ENCODE measurements at places on chromosomes 1 and 21. TPM values are rescaled to one million over a fixed set of nuclear protein-coding genes. Genes with fewer than 3 reads are reported as not detected.

Gene CR1
- not detected for total RNA-seq

Gene OR6N1
- total RNA-seq: not detected

Gene GPR137B
- 8.5 TPM for total RNA-seq

Gene AGO4
- 19.0 TPM for total RNA-seq

Gene OR2L13
- not detected for total RNA-seq

Gene TDRD5
- not detected for total RNA-seq

Gene SLC45A3
- 14.4 TPM for total RNA-seq

Gene BCL2L15
- total RNA-seq: 0.33 TPM

Gene RAB7B
- not detected for total RNA-seq

Gene OR2M7
- not detected for total RNA-seq

Gene RSPO1
- total RNA-seq: not detected

Gene OLFM3
- not detected for total RNA-seq

Gene COL6A1
- 27.1 TPM for total RNA-seq

Gene PKN2
- 48.7 TPM for total RNA-seq

Gene PDZK1
- 0.33 TPM for total RNA-seq

Gene ADCY10
- total RNA-seq: 0.48 TPM

Gene TINAGL1
- 655 TPM for total RNA-seq

Gene AMPD1
- total RNA-seq: not detected

Gene IFNLR1
- not detected for total RNA-seq

Gene CACNA1E
- under 0.01 TPM for total RNA-seq

Gene IL12RB2
- total RNA-seq: not detected

Gene S100A3
- total RNA-seq: 0.98 TPM

Gene EPHX1
- 34.6 TPM for total RNA-seq

Gene NCF2
- total RNA-seq: 0.10 TPM

Gene HLX
- 8.5 TPM for total RNA-seq

Gene LAD1
- total RNA-seq: not detected

Gene PM20D1
- not detected for total RNA-seq

Gene SPRR5
- not detected for total RNA-seq

Gene U2AF1
- 56.7 TPM for total RNA-seq

Gene S100A7
- total RNA-seq: not detected

Gene TRIM58
- total RNA-seq: 0.33 TPM

Gene MCL1
- 180 TPM for total RNA-seq

Gene ELAPOR1
- total RNA-seq: 0.86 TPM

Gene GUCA2B
- total RNA-seq: not detected

Gene FAM72D
- total RNA-seq: 0.65 TPM

Gene DBT
- total RNA-seq: 4.6 TPM

Gene HSPA13
- 49.6 TPM for total RNA-seq

Gene TMEM269
- total RNA-seq: not detected

Gene ZNF697
- total RNA-seq: 24.5 TPM

Gene TMEM222
- total RNA-seq: 41.2 TPM

Gene ELF3
- total RNA-seq: 0.10 TPM

Gene ASPM
- total RNA-seq: 17.0 TPM
